ENCODE measurements at places on chromosomes 4 and X. TPM values are rescaled to one million over a fixed set of nuclear protein-coding genes. Genes with fewer than 3 reads are reported as not detected.

GATA1 gene
- not detected for total RNA-seq

HPGDS gene
- total RNA-seq, result not detected

DNA sequence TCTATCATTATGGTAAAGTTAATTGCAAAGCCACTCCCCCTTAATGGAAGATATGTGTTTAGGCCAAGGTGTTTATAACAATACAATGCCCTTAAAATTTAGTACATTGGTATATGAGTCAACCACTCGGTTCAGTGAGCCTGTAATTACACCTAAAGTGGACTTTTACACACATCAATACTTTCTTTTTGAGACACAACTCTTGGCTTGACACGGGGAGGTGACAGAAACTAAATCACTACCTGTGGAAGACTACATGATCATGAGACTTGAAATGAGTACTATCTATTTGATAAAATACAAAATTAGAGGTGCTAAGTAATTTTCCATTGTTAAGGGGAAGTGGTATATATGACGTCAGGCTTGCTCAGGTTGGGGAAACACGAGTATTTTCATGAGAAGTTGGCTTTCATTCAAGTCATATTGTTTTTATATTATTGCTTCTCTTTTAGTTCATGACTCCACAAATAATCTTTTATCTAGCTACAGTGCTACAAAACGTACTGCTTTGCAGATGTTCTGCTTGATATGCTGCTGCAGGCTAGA is 918.3 kb downstream of the ARAP2 start:
- no peak for DNase-seq

DNA sequence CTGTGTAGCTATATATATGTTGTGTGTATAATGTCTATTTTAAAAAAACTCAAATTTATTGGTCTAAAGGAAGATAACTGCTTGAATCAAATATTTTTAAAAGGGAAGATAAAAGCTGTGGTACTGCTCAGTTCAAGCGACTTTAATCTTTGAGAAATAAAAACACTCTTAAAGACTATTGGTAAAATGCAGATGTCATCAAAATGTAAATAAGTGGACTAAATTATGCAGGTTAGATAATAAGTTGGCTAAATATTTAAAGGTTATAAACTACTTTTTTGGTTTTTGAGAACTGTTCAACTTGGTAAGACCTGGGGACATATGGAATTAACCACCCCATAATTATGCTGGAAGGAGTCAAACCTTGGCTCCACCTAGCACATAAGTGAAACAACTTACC is 144.7 kb upstream of the ITM2A start:
- DNase-seq, result no peak

DNA sequence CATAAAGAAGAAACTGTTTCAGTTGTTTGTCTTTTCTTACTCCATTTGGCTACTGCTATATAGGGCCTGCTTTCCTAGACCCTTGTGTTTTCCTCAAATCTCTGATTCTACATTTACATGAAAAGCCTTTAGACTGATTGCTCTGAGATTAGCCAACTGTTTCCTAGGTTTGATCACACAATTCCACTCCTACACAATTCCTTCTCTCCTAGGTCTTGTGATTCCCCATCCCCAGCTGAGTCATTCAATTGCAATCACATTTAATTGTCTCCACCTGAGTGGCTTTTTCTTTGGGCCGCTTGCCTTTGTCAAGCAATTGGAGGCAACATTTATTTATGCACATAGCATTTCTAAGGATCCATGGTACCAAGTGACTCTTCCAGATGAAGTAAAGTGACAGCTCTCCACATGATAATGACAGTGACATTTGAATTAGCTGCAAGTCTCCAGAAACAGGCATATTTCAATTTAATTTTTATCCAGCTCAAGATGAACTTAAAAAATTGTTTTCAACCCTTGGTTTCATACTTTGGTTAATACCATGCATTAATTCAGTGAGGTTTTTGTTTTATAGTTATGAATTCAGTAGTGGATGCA is 35.8 kb downstream of the ATXN3L start:
- no peak for DNase-seq

GRCh38 chrX:96924581-96924980 is 40.9 kb downstream of the RPA4 start:
- DNase-seq, result no peak

TRIM75 gene
- total RNA-seq, result not detected

TEX13B gene
- not detected for total RNA-seq

WAS gene
- 1.2 TPM for total RNA-seq

DNA sequence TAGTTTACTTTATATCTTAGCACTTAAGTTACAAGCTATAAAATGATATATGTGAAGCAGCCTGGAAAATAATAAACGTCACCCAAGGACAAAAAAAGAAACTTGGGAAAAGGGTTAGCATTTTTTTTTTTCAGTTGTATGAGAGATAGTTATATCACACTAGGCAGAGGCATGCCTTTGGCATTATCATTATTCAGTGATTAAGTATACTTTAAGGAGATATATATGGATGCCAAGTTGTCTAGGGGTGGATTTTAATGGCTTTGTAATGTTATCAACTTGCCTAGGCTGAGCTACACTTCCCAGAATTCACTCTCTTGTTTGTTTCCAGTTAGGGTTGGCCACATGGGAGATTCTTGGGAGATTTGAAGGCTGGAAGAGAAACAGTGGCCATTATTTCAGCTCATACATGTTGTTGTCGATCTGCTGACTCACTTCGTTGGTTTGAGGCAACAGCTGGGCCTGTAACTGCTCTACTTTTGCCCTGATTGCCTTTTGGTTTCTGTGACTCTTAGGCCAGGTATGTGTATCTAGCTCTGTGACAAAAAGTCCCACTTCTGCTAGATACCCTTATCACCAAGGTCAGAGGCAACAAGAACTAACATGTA is 11.5 kb upstream of the SRPX start:
- DNase-seq, result no peak

DNA sequence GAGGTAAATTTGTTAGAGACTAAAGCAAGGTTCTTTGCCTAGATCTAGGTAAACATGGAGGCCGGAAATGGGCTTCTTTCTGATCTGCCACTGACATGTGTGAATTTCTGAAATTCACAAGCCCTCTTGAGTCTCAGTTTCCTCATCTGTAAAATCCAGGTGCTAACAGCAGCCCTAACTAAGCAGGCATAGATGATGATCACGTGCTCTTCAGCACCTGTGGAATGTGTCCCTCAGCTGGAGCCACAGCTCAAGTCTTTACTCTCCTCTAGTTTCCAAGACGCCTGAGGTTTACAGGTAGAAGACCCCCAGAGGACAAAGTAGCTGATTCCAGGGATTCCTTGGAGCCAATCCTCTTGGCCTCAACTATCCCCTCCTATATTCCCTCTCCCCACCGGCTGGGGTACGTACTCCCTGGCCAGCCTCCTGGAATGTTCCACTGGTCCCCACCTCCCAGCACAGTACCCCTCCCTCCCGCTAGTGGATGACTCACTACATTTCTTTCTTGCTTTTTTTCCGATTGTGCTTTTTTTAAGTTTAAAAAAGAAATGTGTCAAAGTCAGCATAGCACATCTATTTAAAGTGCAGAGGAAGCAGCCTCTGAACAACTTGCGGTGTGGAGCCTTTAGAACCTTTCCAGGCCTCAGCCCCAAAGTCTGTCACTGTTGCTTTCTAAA is 98.4 kb downstream of the PHKA2 start:
- DNase-seq, result no peak

DNA sequence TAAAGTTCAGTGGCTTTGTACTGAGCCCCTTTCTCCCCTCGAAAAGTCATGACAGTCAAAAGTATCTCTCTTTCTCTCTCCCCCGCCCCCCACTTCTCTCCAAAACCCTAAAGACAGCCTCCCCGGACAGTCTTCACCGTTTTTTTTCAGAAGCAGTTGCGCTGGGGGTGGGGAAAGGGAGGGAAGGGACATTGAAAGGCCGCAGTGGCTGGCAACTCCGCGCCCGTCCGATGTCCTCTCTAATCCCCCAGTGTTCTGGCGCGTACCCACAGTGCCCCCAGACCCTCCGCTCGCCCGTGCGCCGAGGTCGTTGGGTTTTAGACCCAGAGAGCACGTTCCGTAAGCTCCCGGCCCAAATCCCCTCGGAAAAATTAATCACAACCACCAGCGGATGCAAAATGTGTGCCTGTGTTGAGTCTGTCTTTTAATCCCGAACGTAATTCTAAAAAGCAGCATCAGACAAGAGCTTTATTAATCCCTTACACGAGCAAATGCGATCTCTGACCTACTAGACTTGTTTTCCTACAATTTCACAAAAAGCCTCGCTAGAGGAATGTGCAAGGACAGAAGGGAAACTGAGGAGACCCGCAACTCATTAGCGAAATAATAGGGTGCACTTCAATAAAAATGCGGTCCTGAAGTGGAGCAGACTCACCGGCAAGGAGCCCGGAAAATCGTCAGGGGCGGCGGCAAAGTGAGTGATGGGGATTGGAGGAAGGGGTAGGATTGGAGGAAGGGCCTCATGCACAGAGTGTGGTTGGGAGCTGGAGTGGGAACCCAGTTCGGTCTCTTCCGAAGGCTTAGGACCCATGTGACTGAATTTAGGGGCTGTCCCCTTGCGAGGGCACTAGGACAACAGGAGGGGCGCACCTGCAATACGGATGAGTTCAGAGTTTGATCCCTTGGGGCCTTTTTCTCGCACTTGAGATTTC is 12.2 kb upstream of the PRDM8 start:
- DNase-seq, result no peak

ERCC6L gene
- 4.8 TPM for total RNA-seq

GRCh38 chrX:40150503-40150902 is 52.7 kb upstream of the BCOR start:
- DNase-seq, result no peak

DNA sequence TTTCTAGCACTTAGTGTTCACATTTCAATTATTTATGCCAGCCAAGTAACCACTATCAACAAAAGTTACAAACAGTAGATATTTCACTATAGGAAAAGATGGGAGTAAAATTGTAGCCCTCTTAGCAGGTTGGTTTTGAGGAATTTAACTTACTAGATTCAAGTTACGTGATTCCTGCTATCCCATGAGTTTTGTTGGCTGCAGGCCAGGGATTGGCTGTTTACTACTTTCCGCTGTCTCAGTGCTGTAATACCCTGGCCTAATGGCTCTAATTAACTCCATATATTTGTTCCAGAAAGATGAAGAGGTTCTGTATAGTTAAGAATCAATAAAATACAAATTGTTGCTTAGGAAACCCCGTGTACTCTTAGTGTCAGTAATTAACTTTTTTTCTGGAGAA is 55.5 kb upstream of the MAGED1 start:
- DNase-seq, result no peak

ADH1C gene
- total RNA-seq, result 4.6 TPM

DNA sequence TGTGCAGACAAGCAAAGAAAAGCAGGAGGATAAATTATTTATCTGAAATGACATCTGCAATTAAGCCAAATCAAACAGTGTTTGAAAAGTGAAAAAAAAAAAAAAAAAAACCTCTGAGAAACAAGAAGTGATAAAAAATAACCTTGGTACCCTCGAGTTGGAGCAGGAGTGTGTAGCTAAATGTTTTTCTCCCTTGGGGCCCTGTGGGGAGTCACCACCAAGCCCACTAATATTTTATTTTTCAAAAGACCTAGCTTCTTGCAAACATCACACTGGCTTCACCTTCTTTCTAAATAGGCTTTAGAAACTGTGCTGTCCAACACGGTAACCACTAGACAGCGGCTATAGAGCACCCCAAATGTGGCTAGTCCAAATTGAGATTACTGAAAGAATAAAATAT is 47.7 kb downstream of the SNX25 start:
- DNase-seq, result no peak

GRCh38 chrX:150465881-150466775 is 102.3 kb upstream of the MTM1 start:
- no peak for DNase-seq

DNA sequence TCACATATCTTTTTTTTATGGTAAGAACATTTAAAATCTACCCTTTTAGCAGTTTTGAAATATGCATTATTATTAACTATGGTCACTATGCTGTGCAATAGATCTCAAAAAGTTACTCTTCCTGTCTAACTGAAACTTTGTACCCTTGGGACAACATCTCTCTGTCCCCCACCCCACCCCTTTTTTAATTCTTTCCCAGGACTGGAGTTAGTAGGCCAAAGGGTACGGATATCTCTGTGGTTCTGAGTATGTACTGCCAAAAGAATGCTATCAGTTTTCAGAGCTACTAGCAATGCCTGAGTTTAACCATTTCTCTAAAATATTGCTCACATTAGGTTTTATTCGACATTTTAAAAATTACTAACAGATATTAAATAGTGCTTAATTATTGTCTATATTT is 4.7 kb upstream of the FAM241A start:
- no peak for DNase-seq

NAP1L5 gene
- total RNA-seq, result 3.9 TPM

GRCh38 chr4:145423017-145423708 is 58.5 kb upstream of the SMAD1 start:
- DNase-seq, result no peak

REELD1 gene
- total RNA-seq, result not detected

SUPT20HL1 gene
- total RNA-seq, result not detected

GRCh38 chrX:40244980-40245379 is 147.2 kb upstream of the BCOR start:
- no peak for DNase-seq

DNA sequence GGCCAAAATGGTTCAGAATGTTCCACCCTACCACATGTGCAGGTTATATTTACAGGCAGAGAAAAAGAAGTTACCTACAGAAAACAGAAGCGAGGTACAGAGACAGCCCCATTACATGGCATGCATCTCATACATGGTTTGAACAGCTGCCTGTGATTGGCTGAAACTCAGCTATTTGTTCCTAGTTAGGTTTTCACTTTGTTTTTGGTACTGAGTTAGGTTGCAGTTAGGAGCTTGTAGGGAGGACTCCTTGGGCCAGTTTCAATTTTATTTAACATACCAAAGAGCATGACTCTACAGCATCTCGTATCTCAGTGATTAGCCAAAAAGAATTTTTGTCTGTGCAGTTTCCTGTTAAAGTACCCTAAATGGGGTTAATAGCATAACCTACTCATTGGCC is 392.0 kb downstream of the MAPK10 start:
- no peak for DNase-seq

GRCh38 chr4:102478186-102478585 is 23.0 kb upstream of the NFKB1 start:
- no peak for DNase-seq

All from progenitor cell of endocrine pancreas (in vitro differentiated cells).